ENCODE measurements at places on chromosomes 6 and 20.

- DNase-seq = no peak
Measured at GRCh38 chr6:71446470-71446869, 157.9 kb downstream of the OGFRL1 start.

DNA sequence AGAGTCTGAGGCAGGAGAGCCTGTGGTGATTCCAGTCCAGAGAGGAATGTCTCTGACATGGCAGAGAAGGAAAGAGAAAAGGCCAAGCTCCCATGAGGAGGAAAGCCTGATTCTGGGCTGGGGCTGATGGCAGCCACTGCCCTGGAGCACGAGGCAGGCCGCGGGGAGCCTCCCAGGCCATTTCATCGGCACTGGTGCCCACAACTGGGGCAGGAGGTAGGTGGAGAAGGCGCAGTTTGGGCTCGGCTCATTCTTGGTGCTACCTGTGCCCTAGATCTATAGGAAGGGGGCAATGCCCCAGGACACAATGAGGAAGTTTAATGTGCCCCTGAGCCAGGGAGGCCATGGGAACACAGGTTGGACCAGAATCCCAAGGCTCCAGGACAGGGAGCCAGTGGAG, 2.6 kb upstream of the TREML1 start:
- no peak for DNase-seq

DNA sequence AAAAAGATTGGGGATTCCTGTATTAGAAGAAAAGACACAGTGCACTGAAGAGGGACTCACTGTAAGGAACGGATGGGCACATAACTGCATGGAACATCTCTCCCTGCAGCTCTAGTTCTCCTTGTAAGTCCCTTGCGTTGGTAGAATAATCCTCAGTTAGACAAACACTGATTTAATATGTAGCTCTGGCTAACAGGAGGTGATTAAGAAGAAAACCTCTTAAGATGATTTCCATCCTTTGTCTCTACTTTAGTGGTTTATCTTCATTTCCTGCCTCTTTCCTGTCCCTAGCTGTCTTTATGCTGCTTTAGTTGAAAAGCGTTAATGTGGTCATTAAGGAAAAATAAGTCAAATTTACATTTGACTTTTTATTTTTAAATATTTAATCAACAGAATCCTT, 86.6 kb downstream of the SLC16A10 start:
- DNase-seq = no peak

GRCh38 chr6:21398741-21399325, 194.7 kb upstream of the SOX4 start:
- DNase-seq = no peak

DNA sequence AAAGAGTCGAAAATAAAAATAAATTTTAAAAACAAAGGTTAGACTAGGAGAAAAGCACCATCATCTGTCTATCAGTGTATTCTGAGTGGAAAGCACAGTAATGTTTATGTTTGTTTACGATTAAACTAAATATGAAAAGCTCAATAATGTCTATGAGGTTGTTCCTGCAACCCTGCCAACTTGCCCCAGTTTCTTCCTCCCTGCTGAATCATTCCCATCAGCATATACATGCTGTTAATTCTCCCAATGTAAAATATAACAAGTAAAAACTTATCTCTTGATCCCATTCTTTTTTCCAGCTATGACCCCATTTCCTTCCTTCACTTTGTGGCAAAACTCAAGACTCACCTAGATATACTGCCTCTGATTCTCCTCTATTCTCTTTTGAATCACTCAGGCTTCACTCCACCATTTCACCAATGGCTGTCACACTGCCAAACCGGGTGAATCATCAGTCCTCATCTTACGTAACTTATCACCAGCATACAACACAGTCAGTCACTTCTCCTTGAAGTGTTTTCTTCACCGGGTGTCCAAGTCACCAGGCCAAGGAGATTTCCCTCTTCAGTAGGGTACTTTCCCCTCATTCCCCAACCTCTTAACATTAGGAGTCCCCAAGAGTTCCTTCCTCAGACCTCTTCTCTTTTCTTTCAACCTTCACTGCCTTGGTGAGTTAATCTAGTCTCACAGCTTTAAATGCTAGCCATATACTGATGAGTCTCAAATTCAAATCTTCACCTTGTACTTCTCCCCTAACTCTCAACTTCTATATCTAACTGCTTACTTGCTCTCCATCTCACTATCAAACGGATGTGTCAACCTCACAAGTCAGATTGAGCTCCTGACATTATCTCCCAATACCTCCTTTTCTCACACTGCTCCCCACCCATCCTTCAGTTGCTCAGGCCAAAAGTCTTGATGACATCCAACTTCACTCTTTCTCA, 6.2 kb downstream of the TMEM242 start:
- no peak for DNase-seq

DNA sequence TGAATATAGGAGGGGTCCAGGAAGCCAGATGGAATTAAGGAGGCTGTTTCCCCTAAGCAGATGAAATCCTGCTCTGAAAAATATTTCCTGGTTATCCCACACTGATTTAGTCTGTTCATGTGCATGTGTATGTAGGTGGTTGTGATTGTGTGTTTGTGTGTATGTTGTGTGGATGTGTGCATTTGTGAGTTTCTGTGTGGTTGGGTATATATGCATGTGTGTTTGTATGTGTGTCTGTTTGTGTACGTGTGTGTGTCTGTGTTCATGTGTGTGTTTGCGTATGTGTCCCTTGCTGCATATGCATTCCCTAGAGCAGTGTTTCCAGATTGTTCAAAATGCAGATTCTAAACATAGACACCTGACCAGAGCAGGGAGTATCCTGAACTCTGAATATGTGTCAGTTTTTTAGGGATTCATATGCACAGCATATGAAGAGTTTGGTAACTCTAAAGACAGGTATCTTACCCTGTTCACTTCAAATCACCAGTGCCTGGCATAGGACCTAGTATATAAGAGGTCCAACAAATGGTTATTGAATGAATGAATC, 239.8 kb downstream of the MAFB start:
- DNase-seq = no peak

DNA sequence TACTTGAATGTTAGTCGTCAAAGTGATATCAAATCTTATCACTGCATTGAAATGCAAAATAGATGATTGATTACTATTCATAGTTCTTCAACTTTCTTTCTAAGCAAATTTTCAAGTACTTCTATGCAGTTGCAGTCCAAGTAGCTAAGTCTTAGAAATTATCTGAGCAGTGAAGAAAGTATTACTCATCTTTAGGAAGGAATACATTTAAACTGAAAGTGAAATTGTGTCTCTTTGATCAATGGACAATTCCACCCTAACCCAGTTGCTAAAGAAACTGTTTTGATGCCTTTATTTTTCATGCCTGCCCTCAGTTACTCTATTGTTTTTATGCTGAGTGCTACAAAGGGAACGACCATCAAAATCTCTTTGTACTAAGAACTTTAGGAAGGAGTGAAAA, 337.4 kb downstream of the GRIK2 start:
- DNase-seq = no peak

- no peak for DNase-seq
Measured at GRCh38 chr6:139337001-139337400, 37.4 kb downstream of the CITED2 start.

- no peak for DNase-seq
Measured at GRCh38 chr20:25243416-25243979, 4.4 kb upstream of the PYGB start.

GRCh38 chr6:97422171-97422570, 139.2 kb upstream of the MMS22L start:
- no peak for DNase-seq

DNA sequence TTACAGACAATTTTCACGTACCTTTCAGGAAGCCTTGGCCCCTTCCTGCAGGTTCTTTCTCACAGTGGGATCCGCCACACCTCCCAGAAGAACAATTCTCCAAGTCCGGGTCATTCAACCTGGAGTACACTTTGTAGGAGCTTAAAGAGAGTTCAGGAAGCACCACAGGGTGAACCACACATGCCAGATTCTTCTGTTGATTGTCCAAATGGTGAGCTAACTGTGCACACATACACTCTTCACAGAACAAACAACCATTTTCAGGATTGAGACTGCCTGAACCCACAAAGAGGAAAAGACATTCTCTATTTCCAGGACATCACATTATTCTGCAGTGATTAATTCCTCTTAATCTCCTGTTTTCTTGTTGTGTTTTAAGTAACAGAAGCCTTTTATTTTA, 51.0 kb downstream of the SCGN start:
- DNase-seq = no peak

- DNase-seq = no peak
Measured at GRCh38 chr20:12199703-12200102, 282.0 kb downstream of the BTBD3 start.

DNA sequence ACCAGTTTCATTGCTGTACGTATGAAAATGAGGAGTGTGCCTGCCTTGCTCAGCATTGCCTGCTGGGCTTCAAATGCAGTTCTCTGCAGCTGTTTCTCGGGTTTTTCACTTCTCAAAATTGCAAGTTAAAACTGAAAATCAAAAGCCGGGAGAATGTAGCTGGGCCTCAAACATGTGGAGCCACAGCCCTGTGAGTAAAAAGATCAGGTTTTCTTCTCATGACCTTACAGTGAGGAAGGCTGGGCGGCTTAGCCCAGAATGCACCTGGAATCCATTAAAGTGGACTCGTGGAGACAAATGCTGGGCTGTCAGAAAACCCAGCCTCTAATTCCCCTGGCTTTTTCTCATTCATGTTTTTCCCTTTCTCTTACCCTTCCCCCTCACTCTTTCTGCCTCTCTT, 34.4 kb downstream of the DSE start:
- DNase-seq = no peak

DNA sequence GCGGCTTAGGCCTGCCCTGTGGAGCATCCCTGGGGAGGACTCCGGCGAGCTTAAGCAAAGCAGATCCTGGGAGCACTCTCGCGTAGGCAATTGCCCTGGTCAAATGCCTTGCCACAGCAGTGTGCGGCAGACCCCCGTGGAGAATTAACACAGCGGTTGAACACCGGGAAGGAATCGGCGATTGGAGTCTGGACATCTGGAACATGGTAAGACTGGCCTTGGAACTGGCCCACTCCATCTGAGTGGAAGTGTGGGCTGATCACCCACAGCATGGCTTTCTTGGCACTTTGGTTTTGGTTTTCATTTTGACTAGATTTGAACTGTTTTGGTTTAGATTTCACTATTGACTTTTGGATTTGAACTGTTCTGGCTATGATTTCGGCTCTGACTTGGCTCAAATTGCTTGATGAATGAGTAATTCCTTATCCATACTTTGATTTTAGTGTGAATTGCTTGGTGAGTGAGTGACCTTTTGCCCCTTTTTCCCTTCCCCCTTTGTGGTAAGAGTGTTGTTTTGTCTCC, 300.7 kb downstream of the RNGTT start:
- no peak for DNase-seq

DNA sequence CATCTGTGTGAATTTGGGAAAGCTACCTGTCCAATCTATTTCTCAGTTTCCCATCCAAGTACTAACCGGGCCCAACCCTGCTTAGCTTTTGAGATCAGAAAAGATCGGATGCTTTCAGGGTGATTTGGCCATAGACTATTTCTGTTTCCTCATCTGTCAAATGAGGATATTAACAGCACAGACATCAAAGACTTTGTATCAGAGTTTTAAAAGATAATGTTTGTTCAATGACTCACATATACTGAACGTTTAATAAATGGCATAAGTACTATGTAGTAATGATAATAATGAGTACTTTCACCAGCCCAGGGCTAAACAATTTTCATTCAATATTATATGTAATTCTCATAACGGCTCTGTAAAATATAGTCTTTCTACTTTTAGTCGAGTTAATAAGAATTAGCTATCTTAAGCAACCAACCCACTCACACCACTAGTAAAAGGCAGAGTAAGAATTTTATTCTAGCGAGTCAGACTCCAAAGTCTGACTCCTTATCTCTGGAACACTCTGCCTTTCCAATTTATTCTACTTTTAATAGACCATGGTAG, 216.5 kb downstream of the ARHGAP18 start:
- no peak for DNase-seq

DNA sequence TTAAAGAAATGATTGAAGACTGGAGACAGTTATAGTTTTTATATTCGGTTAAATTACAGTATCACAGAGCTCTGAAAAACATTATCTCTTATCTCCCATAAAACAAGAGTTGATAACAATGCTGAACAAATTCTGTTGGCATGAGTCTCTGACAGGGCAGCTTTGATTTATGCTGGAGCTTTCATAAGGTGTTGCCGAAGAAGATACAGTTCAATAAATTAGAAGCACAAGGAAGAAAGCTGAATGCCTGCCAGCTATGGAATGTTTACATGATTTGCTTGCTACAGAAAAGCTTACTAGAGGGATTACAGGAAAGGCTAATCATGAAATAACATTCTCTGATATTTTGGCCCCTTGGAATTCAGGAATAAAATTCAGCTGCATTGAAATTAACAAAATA, 431.9 kb upstream of the GJE1 start:
- DNase-seq = no peak

DNA sequence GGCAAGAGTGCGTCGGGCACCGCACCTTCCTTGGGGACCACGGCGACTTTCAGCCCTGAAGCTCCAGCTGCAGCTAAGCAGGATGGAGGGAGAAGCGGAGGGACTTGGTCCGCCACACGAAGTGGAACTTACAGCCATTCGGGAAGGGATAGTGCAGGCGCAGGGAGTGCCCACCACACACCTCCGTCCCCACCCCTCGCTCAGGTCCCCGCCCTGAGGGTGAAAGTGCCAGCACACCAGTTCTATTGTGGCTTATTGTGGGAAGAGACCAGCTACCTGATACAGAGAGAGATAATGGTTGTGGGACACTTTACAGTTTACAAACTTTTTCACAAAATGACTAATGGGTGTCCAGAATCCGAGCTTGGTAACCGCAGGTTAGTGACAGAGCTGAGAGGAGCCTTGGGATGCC, 76.1 kb downstream of the IRF4 start:
- no peak for DNase-seq

- DNase-seq = no peak
Measured at GRCh38 chr6:85346196-85346595, 103.7 kb upstream of the NT5E start.

DNA sequence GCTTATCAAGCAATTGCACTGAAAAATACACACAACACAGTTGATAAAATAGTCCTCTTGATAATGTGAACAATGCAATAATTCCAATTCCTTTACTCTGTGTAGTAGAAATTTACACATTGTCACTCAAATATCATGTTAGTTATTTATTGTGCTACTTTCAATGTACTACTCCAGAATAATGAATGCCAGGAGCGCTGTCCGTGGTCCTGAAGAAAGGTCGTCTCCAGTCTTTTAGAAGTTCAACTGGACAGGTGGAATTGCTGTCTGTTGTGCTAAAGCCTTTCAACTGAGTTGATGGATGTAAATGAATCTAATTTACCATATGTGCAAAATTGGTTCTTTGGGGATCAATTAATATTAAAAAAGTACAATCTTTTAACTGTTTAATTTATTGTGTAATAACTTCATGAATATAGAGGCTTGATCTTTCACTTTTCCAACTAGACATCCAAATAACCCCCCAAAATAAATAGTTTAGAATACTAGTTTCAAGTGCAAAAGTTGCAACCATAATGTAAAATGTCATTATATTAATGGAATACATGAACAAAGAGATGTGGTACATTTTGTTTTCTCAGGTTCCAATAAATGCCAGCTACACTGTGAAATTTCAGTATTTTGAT, 3.2 kb downstream of the GRIK2 start:
- DNase-seq = no peak

DNA sequence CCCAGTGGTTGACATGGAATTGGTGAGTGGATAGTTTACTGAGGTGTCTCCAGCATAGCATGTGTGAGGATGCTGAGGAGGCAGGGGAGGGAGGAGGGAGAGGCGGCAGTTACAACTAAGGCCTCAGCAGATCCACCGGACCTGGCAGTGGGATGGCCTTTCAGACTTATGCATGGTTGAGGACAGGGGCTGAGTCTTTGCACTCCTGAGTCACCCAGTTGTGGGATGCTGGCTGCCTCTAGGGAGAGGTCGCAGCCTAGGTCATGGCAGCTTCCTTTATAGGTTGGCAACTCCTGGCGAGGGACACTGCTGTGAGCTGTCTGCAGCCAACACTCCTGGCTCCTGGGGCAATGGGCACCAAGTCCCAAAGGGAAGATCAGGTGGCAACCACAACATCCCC, 380.3 kb downstream of the PREX1 start:
- DNase-seq = no peak

All from stimulated activated CD8-positive, alpha-beta memory T cell treated with anti-CD3 and anti-CD28 coated beads, Interleukin-15, amount 100 ng/mL, for 24 hours (primary cell).